ENCODE measurements at places on chromosomes 3 and 15. TPM values are rescaled to one million over a fixed set of nuclear protein-coding genes. Genes with fewer than 3 reads are reported as not detected.

Gene PRRT3
- total RNA-seq = 0.97 TPM

Gene DGKG
- 23.4 TPM for total RNA-seq

Gene APBA2
- total RNA-seq = 0.73 TPM

Gene GOLGA8J
- total RNA-seq = not detected

- no peak for DNase-seq
Observed at GRCh38 chr3:7573330-7573729, 712.4 kb downstream of the GRM7 start.

DNA sequence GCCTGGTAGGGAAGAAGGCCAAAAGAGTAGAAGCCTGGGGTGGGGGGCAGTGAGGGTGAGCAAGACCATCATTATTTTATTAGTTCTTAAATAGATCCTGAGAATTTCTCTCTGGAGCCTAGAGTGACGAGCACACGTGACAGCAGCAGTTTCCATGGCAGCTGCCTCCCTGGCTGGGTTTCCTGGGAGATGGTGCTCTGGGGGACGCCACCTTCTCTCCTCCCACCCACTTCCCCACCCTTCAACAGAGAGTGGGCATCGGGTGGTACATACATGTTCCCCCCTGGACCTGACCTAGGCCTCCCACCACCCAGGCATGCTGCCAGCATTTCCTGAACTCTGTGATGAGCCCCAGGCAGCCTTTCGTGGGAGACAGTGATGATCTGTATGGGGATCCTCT lies 12.9 kb downstream of the CELF6 start:
- no peak for DNase-seq

DNA sequence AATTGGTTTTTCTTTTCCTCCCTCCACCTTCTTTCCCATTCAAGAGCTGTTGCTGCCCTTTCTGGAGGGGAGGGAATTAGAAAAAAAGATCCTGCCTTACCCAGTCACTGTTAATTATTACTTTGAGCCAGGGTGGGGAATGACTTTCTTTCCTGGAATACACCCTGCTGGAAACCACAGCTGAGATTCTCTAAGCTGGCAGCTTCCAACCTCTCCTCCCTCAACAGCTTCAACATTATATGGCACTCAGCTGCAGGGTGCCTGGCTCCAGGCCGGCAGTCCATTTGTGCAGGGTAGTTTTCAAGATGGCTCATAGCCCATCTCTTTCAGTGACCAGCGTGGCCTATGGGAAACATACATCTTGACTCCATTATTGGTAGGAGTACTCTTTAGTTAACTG lies 105.8 kb downstream of the UBE3A start:
- no peak for DNase-seq

DNA sequence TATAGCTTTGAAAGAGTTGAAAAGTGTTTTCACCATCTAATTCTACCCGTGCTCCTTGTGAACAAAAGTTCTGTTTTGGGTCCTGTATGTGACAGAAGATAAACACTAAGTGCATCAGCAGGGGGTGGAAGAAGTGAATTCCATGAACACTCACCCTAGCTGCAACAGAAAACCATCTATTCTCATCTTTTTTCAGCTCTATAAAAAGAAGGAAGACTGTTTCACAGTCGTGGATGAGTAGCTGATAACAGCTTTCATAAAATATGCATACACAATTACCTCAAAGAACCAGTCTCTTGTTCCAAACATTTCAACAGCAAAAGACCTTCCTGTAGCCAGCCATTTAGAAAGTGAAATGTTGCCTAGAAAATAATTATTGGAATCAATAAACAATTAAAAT lies 281.7 kb upstream of the RASGRP1 start:
- no peak for DNase-seq
